ENCODE measurements at places on chromosomes 7 and 10.

- no peak for DNase-seq
Measured at GRCh38 chr10:11838298-11838852, 15.2 kb downstream of the PROSER2 start.

DNA sequence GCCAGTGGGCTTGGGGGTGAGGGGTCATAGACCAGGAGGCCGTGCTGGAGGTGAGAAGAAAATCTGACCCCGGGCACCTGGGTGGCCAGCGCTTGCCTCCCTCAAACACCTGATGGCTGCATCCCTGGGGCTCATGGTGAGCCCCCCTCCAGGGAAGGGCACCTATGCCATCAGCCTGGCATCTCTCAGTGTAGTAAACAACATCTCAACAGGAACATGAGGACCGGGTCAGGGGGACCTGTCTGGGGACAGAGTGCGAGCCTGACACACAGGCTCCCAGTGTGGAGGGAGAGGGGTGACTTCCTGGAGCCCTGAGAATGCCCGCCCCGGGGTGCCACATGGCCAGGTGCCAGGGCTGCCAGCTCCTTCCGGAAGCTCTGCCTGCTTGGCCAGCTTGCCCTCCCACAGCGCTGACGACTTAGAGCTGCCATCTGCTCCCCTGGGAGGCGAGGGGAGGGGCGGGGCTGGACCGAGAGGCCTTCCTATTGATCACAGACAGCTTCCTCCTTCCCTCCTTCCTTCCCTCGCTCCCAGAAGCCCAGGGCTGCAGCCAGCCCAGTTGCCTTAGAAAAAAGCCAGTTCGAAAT is 12.3 kb downstream of the STX1A start:
- no peak for DNase-seq

DNA sequence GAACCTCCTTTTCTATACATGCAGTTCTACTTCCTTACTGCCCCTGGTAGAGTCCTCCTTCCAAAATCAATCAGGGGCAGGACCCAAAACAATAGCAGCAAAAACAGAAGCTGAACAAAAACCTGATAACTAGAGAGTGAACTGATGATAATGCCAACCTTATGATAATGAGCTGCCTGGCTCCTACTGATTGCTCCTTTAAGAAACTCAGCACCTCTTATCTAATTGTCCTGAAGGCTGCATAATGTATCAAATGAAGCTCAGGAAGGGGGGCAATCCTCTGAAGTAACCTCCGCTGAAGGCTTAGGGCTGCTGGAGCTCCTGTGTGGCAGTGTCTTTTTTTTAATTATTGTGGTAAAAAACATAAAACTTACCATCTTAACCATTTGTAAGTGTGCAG is 257.0 kb downstream of the PHTF2 start:
- DNase-seq = no peak

DNA sequence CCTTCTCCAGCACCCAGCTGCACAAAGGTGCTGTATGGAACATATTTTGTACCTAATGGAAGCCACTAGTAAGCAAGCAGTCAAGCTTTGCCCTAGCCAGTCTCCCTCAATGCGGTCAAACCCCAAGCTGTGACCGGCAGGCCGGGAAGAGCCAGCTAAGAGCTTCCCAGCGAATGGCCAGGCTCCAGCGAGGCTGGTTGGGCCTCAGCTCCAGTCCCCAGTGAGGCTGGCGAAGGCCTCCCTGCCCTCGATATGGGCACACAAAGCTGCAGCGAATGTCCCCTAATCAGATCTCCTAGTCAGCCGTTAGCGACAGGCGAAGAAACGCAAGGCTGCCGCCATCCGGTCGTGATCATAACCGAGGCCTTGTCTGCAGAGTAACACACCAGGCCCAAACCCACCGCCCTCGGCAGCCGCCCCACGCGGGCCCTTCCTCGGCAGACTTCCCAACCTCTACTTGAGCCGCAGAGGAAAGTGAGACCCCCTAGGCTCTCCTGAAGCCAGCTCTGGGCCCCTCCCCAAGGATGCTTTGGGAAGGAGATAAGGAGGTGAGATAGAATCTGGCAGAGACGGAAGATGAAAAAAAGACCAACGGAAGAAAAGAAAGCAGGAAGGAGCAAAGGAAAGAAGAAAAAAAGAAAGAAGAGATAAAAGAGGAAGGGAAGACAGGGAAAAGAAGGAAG is 3.1 kb upstream of the HOXA9 start:
- no peak for DNase-seq

- DNase-seq = no peak
Measured at GRCh38 chr7:47418601-47419309, 163.2 kb downstream of the TNS3 start.

Measured in activated CD8-positive, alpha-beta memory T cell treated with anti-CD3 and anti-CD28 coated beads, Interleukin-2, amount 50 U/mL, for 48 hours (primary cell).